ENCODE measurements at places on chromosomes 6 and 20.
A peak's percentile ranks its signal among the peaks of the same experiment; 100 is the strongest.

DNA sequence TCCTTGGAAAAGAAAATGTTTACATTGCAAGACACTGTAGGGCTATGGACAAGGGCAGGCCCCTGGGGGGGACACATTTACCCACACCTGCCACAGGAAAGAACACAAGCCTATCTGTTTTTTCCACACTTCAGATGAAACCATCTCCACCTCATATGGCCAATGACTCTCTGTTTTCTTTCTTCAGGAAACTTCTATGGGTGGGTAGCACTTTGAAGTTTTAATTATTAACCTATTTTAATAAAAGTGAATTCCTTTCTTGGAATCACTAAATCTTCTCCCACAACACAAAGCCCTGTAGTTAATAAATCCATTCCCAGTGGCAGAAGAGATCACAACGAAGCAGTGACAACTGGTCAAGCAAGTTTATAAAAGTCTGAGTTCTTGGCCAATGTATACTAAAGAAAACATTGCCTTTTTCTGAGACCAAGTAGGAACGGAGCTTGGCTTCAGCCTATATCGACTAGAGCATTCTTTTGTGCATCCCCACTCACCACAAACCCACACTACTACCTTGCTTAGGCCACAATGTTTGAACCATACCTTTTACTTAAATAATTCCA is 125.1 kb upstream of the CARMIL1 start:
- H3K27ac ChIP-seq = no peak overlapping the region
- H3K4me1 ChIP-seq = no peaks in the 10 kb centered on the region
- H3K4me3 ChIP-seq = no peak overlapping the region
- no peak for DNase-seq

- no peaks in the 10 kb centered on the region for H3K4me1 ChIP-seq
- DNase-seq = no peak
- H3K27me3 ChIP-seq = peaks cover 48% of the 10 kb centered on the region
- H3K4me3 ChIP-seq = no peak overlapping the region
- no peaks in the 10 kb centered on the region for H3K36me3 ChIP-seq
These were observed 60.5 kb downstream of the FNDC1 start for GRCh38 chr6:159229651-159230051.

DNA sequence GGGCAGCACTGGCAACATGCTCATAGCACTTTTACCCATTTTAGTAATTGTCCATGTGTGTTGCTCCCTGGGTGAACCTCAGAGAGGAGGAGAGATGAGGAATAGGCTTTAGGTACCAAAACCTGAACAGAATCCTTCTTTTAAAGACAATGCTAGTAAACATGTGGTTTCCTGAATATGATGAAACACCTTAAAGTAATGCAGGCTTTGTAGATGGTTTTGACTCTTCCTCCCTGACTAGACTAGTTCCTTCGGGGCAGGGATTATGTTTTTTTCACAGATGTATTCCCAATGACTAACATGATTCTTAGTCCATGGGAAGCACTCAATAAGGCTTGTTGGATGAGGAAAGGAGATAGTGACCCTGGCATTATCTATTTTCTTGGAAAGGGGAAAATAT is 367.6 kb upstream of the JAG1 start:
- DNase-seq = no peak
- H3K4me1 ChIP-seq = no peaks in the 10 kb centered on the region
- no peaks in the 10 kb centered on the region for H3K27me3 ChIP-seq
- H3K27ac ChIP-seq = no peak overlapping the region

DNA sequence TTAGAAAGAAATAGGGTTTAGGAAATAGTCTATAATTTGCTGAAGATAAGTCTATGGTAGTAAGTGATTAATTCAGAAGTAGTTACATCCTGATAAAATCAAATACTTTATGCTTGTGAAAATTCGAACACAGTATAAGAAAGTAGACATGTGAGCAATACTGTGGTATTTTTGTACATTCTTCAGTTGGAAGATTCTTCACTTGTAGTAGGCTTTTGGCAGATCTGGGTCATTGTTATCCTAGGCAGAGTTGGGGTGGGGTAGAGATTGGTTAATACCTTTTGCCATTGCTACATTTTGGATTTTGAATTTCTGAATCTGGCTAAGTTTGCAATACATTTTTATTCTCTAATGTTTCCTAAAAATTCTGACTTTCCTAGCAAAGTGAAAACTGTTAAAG is 197.5 kb downstream of the BCKDHB start:
- no peak overlapping the region for H3K27ac ChIP-seq
- no peak overlapping the region for H3K4me3 ChIP-seq

DNA sequence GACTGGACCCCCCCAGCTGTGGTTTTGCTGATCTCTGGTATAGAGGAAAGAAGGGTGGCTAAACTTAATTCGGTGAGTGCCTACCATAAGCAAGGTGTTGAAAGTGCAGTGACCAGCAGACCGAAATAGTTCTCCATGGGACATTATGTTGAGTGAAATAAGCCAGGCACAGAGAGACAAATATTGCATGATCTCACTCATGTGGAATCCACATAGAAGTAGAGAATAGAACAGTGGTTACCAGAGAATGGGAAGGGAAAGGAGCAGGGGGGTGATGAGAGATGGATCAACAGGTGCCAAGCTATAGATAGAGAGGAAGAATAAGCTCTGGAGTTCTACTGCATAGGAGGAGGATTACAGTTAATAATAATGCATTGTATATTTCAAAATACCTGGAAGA is 9.7 kb upstream of the GCNT2 start:
- H3K4me1 ChIP-seq = no peaks in the 10 kb centered on the region
- H3K27me3 ChIP-seq = no peaks in the 10 kb centered on the region
- H3K4me3 ChIP-seq = no peak overlapping the region
- H3K27ac ChIP-seq = no peak overlapping the region

DNA sequence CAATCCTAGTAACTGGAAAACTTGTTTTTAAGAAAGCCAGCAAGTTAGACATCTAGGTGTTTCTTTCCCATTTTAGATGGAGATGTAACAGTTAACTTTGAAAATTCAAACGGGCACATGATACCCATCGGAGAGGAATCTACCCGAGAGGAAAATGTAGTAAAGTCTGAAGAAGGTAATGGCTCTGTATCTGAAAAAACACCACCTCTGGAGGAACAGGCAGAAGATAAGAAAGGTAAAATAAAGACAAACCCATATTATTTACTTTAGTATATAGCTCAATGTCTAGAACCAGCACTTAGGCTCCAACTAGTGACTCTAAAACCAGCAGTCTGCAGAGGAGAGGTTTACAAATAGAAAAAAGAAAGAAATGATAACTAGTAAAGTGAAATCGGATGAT is 75.9 kb downstream of the PHACTR2 start:
- H3K4me1 ChIP-seq = peaks cover 8% of the 10 kb centered on the region
- no peak overlapping the region for H3K27ac ChIP-seq
- no peak overlapping the region for H3K4me3 ChIP-seq

DNA sequence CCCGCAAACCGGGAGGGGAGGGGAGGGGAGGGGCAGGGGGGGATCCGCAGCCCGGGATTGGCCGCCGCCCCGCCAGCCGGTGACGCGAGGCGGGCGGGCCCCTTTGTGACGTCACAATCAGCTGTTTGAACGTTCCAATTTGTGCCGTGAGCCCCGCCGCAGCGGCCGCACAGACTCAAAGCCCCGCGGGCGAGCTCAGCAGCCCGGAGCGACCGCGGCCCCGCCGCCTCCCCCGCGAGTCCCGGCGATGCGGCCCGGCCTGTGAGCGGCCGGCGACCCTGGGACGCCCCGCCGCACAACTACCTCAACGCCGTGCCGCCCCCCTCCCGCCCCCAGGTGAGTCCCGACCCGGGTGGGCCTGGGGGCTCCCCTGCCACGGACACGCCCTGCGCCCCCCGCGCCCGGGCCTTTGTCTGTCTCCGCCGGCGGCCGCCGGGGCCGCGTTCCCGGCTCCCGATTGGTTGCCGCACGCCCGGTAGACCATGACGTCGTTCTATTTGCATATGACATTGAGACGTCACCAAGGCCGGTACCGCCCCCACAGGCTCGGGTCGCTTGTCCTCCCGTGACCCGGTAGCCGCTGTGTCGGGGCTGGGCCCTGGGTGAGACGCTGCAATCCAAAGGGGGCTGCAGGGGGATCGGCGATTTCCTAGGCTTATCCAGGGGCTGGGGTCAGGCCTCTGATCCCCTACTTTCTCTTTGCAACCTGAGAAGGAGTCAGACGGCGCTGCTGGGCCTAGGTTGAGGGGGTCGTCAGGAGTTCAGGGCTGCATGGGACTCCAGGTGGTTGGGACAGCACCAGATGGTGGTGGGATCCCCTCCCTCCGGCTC is at the start of gene TP53INP2:
TSS of gene TP53INP2 (plus strand) at position 168 of the 831 bp plus-strand sequence. CDS start 4,396 bp downstream, outside the sequence.
- H3K27ac ChIP-seq = peak within 1 kb of the TSS; percentile 99
- DNase-seq = peak; percentile 97
- H3K27me3 ChIP-seq = peaks cover 8% of the 10 kb centered on the region
- H3K36me3 ChIP-seq = no peaks in the 10 kb centered on the region

GRCh38 chr20:47757145-47758035 is 27.9 kb downstream of the SULF2 start:
- peaks cover 6% of the 10 kb centered on the region for H3K4me1 ChIP-seq
- H3K27ac ChIP-seq = peak overlapping the region; percentile 85
- no peak overlapping the region for H3K4me3 ChIP-seq

DNA sequence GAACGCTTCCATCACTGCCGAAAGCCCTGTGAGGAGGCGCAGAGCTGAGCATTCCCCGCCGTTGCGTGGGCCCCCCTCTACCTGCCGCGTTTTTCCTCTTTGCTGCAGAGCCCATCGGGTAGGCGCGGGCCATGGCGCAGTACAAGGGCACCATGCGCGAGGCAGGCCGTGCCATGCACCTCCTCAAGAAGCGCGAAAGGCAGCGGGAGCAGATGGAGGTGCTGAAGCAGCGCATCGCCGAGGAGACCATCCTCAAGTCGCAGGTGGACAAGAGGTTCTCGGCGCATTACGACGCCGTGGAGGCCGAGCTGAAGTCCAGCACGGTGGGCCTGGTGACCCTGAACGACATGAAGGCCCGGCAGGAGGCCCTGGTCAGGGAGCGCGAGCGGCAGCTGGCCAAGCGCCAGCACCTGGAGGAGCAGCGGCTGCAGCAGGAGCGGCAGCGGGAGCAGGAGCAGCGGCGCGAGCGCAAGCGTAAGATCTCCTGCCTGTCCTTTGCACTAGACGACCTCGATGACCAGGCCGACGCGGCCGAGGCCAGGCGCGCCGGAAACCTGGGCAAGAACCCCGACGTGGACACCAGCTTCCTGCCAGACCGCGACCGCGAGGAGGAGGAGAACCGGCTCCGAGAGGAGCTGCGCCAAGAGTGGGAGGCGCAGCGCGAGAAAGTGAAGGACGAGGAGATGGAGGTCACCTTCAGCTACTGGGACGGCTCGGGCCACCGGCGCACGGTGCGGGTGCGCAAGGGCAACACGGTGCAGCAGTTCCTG is 693 bp downstream of the FAM50B start:
- peak; percentile 50 for DNase-seq
- H3K27me3 ChIP-seq = no peaks in the 10 kb centered on the region

- H3K4me1 ChIP-seq = no peaks in the 10 kb centered on the region
- H3K27me3 ChIP-seq = no peaks in the 10 kb centered on the region
- H3K4me3 ChIP-seq = no peak overlapping the region
- no peak for DNase-seq
- H3K36me3 ChIP-seq = no peaks in the 10 kb centered on the region
These were observed 296.7 kb downstream of the CDH26 start for GRCh38 chr20:60254901-60255411.

- H3K27me3 ChIP-seq = no peaks in the 10 kb centered on the region
- H3K27ac ChIP-seq = no peak overlapping the region
- peaks cover 54% of the 10 kb centered on the region for H3K36me3 ChIP-seq
- peaks cover 9% of the 10 kb centered on the region for H3K4me1 ChIP-seq
These were observed 34.3 kb downstream of the SRC start for GRCh38 chr20:37379967-37380828.

- no peaks in the 10 kb centered on the region for H3K27me3 ChIP-seq
- H3K4me3 ChIP-seq = no peak overlapping the region
- no peak overlapping the region for H3K27ac ChIP-seq
- H3K36me3 ChIP-seq = no peaks in the 10 kb centered on the region
- peak; percentile 67 for DNase-seq
These were observed 248.2 kb upstream of the POU3F2 start for GRCh38 chr6:98586163-98586562.

- DNase-seq = no peak
- H3K4me3 ChIP-seq = no peak overlapping the region
- no peaks in the 10 kb centered on the region for H3K36me3 ChIP-seq
- H3K27me3 ChIP-seq = no peaks in the 10 kb centered on the region
These were observed 11.4 kb downstream of the HLA-E start for GRCh38 chr6:30500421-30501355.

- H3K4me3 ChIP-seq = no peak overlapping the region
- H3K27me3 ChIP-seq = no peaks in the 10 kb centered on the region
- no peak overlapping the region for H3K27ac ChIP-seq
- DNase-seq = no peak
These were observed 170.8 kb downstream of the BCAS1 start for GRCh38 chr20:53899351-53900167.

- no peaks in the 10 kb centered on the region for H3K27me3 ChIP-seq
- H3K36me3 ChIP-seq = no peaks in the 10 kb centered on the region
- peaks cover 2% of the 10 kb centered on the region for H3K4me1 ChIP-seq
- DNase-seq = no peak
- H3K4me3 ChIP-seq = no peak overlapping the region
These were observed 28.0 kb downstream of the ID4 start for GRCh38 chr6:19865178-19865577.

GRCh38 chr20:818001-818664 is 15.4 kb upstream of the FAM110A start:
- H3K27ac ChIP-seq = no peak overlapping the region
- DNase-seq = no peak
- no peak overlapping the region for H3K4me3 ChIP-seq
- H3K27me3 ChIP-seq = no peaks in the 10 kb centered on the region

- no peak overlapping the region for H3K27ac ChIP-seq
- no peaks in the 10 kb centered on the region for H3K27me3 ChIP-seq
- H3K4me3 ChIP-seq = no peak overlapping the region
- H3K4me1 ChIP-seq = no peaks in the 10 kb centered on the region
- DNase-seq = no peak
These were observed 18.8 kb downstream of the ZKSCAN3 start for GRCh38 chr6:28368522-28368921.

- H3K36me3 ChIP-seq = peaks cover 40% of the 10 kb centered on the region
- H3K4me1 ChIP-seq = no peaks in the 10 kb centered on the region
- no peaks in the 10 kb centered on the region for H3K27me3 ChIP-seq
- H3K4me3 ChIP-seq = peak within 1 kb of the TSS; percentile 100
These were observed at the start of gene PCNA for GRCh38 chr20:5119435-5120184. Gene PCNA, minus strand, starts transcription at chr20:5119958. Its CDS starts 160 bp downstream, at chr20:5119798.

- H3K27me3 ChIP-seq = no peaks in the 10 kb centered on the region
- peaks cover 6% of the 10 kb centered on the region for H3K36me3 ChIP-seq
- no peak overlapping the region for H3K27ac ChIP-seq
- DNase-seq = peak; percentile 62
- H3K4me3 ChIP-seq = no peak overlapping the region
- H3K4me1 ChIP-seq = no peaks in the 10 kb centered on the region
These were observed 6.6 kb downstream of the MMP24OS start for GRCh38 chr20:35271073-35271882.

- no peak for DNase-seq
- no peaks in the 10 kb centered on the region for H3K36me3 ChIP-seq
- no peak overlapping the region for H3K4me3 ChIP-seq
- H3K4me1 ChIP-seq = no peaks in the 10 kb centered on the region
These were observed 235.5 kb downstream of the PREX1 start for GRCh38 chr20:48592107-48592940.

- no peaks in the 10 kb centered on the region for H3K36me3 ChIP-seq
- no peak for DNase-seq
- no peak overlapping the region for H3K4me3 ChIP-seq
- no peaks in the 10 kb centered on the region for H3K27me3 ChIP-seq
These were observed 235.4 kb downstream of the CDKAL1 start for GRCh38 chr6:20769631-20770030.

- H3K4me3 ChIP-seq = no peak overlapping the region
- H3K36me3 ChIP-seq = no peaks in the 10 kb centered on the region
- DNase-seq = no peak
- no peak overlapping the region for H3K27ac ChIP-seq
These were observed 34.3 kb upstream of the MDFI start for GRCh38 chr6:41604006-41604405.

Measured in endodermal cell (in vitro differentiated cells).